EH (cell line): ENCODE measurements at places on chromosomes 13 and 19.

DNA sequence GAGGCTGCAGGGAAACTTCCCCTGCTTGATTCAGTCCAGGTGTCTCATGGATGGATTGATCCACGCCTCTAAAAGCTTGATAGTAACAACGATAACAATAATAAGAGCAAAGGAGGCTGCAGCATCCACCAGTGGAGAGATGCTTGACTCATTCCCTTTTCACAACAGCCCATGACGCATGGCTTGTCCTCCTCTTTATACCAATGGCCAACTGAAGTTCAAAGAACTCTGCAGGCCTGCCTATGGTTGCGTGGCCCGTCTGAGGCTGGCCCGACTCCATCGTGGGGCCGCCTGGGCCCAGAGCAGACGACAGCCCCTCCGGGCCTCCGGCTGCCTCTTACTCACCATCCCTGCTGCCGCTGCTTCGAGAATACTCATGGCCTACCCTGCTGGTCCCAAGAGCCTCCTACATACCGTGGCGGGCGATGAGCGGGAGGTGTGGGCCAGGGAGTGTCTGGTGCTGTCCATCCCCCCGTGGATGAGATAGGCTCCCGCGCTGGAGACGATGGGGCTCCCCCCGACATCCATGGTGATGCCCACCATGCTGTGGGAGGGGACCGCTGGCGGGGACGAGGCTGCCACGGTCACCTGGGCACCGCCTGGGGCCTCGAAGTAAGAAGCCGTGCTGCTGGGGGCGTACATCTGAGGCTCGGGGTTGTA is 61.8 kb upstream of the RANBP3 start:
- DNase-seq: no peak

DNA sequence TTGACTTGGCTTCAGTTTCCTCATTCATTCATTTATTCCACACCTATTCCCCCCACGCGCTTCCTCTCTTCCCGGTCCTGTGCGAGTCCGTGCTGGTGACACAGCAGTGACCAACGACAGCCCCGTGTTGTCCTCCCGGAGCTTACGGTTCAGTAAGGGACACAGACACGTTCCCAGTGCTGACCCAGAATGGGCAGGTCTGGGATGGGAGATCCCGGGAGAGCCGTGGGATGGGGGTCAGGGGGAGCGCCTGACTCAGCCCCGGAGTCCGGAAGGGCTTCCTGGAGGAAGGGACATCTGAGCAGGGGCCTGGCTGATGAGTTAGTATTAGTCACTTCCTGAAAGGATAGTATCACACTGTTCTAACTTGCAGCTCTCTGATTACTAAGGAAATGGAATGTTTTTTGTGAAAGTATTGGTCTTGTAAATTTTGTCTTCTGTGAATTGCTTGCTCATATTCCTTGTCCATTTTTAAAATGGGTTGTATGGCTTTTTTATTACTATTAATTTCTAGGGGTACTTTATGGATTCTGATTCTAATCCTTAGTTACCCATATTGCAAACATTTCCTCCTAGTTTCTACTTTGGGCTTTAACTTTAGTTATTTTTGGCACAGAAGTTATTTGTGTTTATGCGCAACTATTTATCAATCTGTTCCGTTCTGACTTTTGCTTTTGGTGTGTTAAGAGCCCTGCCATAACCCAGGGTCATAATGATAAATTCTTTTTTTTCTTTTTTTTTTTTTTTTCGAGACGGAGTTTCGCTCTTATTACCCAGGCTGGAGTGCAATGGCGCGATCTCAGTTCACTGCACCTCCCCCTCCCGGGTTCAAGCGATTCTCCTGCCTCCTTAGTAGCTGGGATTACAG is 708 bp upstream of the ERCC1 start:
- peak; percentile 98 for DNase-seq

DNA sequence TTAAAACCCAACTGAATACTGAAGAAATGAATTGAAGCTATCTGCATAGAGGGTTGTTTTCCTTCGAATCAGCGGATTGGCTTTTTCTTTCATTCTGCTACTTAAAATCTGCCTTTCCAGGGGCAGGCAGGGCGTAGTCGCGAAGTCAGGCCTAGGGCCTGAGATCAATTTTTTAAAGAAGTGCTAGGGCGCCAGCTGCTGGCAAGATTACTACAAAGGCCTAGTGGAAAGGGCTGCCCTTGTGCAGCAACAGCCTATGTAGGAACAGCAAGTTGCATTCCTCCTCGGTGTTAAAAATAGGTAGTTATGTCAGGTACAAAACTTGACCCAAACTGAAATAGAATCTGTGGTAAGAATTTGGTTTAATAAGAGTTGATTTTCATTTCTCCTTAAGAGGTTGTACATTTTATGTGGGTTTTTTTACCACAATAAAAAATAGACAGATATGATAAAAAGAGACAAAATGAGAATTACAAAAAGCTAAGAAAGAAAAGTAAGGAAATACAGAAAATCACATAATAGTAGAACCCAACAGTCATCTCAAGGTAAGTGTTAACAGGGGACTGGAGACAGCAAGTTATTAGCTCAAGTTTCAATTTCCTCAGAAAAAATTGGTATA is 9.5 kb upstream of the URAD start:
- DNase-seq: peak; percentile 46

GRCh38 chr19:24032651-24033050 is 54.3 kb upstream of the ZNF254 start:
- DNase-seq: no peak

DNA sequence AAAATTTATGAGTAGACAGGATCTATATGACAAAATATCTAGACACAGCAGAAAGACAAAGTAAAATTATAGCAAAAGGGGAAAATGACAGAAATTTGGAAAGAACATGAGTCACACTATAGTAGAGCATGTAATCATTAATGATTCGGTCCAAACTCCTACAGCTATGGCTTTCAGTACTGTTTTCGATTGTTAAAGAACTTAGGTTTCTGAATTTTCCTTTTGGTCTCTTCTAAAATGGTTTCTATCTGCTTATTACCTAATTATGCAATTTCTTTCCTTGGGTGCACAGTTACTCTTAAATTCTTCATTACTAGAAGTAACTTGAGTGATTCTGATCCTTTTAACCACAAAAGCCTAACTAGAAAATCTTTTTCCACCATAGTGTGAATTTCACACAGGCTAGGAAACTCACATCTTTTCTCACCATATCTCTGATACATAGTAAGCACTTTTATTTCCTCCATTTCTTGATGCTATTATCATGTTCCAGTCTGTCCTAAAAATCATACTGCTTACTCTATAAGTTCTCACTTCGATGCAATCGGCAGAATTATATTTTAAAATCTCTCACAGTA is 1101.4 kb downstream of the PCDH9 start:
- DNase-seq: no peak

DNA sequence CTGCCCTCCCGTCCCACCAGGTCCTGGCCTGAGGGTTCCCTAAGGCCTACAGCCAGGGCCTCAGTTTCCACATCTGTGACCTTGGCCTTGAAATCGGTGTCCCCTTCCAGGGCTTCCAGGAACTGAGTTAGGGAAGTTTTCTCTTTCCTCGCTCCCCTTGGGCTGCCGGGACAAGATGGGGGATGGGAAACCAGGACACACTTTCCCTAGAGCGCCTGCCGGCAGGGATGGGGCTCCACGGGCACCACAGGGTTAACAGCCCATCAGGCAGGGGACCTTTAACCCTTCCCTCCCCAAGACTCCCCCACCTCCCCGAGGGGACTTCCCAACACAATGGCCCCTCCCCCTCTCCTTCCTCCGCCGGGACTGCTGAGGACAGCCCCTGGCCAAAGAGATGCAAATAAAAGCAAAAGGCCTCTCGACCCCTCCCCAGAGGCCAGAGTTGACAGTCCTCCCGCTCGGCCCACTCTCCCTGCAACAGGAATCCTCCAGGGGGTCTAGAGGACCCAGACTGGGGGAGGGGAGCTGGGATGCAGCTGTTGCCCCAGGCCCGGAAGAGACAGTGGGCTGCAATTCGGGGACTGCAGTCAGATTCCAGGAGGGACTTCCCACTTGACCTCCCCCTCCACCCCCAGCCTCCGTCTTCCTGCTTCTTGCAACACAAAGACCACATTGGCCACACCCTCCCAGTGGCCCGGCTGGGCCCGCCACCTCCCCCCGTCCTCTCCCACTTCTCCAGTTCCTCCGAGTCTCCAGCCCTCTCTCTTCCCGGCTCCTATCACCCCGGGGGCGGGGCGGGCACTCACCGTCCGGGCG is 3.4 kb downstream of the BBC3 start:
- peak; percentile 97 for DNase-seq

- no peak for DNase-seq
These were observed 2.7 kb upstream of the KLK2 start for GRCh38 chr19:50870417-50871089.

GRCh38 chr19:48752496-48753365 is at the start of gene FUT1:
Gene FUT1 (minus strand): TSS chr19:48752641. CDS start chr19:48751281, 1,360 bp downstream.
- peak; percentile 67 for DNase-seq

DNA sequence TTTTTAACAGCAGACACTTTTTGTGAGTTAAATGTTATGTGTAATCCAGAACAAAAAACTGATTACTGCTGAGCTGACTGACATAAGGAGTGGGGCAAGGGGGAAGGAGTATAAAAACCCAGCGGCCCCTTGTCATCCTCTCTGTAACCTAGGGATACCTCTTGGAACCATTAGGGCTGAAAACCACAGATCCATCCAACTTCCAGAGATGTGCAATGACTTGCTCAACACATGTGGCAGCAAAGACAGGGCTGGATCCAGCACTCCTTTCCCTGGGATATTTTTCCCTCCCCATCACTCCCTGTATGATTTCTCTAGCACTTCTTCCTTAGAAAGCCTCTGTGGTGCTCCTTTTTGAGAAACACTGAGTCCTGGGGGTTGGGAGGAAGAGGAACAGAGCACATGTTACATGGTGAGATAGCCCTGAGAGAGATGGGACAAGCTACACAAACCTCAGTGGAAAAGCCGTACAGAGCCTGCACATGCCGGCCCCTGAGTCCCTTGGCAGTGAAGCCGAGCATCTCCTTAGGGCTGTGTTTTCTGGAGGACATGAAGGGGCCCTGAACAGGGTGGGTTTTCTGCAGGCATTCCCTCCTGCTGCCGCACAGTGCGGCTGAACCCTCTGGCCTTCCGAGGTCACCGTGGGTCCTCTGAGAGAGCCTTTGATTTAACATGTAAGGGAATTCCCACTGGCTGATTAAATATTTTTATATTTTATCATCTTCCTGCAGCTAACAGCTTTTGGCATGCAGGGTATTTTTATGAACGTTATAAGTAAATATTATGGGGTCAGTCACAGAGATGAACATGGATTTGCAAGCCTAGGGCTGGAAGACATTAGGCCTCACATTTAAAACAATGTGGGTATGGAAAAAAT is 219.9 kb downstream of the COG6 start:
- peak; percentile 65 for DNase-seq
